CMK (cell line): ENCODE measurements at places on chromosomes 12 and 14.
A peak's percentile ranks its signal among the peaks of the same experiment; 100 is the strongest.

DNA sequence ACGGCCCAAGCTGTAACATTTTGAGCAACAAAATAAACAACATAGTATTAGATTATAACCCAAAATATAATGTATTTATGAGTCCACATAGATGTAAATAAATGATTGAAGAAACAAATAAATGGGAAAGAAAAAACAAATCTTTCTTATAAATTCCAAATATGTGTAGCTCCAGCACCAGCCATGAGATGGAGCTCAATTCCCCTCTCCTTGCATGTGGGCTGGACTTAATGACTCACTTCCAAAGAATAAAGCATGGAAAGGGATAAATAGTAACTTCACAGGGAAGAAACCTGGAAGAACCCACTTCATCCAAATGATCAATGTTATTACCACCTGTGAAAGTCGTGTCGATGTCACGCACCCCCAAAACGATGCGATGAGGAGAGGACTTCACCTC is 158.8 kb downstream of the RPAP3 start:
- no peak for DNase-seq

DNA sequence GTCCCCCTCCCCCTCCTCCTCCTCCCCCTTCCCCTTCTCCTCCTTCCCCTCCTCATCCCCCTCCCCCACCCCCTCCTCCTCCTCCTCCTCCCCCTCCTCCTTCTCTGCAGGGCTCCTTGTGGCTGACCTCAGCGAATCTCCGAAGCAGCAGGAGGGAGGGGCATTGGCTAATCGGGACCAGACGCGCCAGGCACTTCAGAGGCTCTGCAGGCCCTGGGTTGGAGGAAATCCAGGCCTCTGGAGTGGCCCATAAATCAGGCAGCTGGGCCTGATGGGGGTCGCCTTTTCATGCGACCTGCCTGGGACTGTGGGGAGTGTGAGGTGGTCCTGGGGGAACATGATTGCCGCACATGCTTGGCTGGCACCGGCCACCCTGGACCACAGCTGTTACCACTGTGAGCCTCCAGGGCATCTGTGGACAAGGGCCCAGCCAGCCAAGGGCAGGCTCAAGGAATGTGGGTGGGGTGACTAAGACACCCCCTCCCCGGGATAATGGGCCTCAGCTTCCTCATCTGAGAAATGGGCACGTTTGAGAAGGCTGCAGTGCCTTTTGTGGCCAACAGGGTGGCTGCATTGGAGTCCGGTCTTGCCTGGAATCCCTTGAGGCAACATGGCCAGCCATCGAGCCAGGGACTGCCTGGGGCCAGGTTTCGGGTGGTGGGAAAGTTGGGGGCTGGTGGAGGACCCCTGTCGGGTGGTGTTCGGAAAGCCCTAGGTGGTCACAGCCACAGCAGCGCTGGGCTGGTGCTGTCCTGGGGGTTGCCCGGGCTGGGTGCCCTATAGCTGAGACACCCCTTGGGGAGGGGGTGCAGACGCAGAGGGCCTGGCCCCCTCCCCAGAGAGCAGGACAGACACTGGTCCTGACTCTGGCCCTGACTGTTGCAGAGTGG is 12.0 kb downstream of the KIF26A start:
- peak; percentile 61 for DNase-seq

GRCh38 chr12:9751204-9752144 is 9.2 kb downstream of the CD69 start:
- no peak for DNase-seq

- no peak for DNase-seq
Observed at GRCh38 chr12:1705774-1706631, 15.1 kb downstream of the ADIPOR2 start.

- no peak for DNase-seq
Observed at GRCh38 chr14:73267474-73267873, 30.2 kb downstream of the PAPLN start.

DNA sequence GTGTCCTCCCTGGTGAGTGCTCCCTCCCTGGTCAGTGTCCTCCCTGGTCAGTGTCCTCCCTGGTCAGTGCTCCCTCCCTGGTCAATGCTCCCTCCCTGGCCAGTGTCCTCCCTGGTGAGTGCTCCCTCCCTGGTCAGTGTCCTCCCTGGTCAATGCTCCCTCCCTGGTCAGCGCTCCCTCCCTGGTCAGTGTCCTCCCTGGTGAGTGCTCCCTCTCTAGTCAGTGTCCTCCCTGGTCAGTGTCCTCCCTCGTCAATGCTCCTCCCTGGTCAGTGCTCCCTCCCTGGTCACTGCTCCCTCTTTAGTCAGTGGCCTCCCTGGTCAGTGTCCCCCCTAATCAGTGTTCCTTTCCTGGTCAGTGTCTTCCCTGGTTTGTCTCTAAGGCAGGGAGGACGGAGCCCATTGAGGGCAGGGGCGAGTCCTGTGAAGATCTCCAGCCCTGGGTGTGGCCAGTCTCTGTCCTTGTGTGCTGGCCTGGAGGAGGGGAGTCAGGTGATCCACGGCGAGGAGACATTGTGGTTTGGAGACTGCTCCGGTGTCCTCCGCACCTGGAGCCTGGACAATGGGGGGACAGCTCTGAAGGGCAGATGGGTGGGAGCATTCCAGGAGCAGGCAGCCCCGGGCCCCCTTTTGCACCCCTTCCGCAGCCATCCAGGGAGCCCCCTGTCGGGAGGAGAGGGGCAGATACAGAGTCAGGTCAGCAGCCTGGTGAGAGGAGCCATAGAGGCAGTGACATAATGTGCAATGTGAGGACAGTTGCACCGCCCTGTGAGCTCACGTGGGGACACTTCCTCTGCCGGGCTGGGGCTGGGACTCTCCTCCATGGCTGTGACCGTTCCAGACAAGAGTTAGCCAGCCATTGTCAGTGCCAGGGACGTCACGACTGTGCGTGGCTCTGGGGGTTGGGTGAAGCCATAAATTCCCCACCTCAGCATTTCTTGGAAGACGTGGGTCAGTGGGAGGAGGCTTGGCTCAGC is 93.4 kb downstream of the ADGRD1 start:
- DNase-seq = no peak

- DNase-seq = no peak
Observed at GRCh38 chr12:468671-469389, 9.1 kb downstream of the B4GALNT3 start.

- DNase-seq = no peak
Observed at GRCh38 chr14:70999117-70999516, 91.9 kb downstream of the PCNX1 start.

DNA sequence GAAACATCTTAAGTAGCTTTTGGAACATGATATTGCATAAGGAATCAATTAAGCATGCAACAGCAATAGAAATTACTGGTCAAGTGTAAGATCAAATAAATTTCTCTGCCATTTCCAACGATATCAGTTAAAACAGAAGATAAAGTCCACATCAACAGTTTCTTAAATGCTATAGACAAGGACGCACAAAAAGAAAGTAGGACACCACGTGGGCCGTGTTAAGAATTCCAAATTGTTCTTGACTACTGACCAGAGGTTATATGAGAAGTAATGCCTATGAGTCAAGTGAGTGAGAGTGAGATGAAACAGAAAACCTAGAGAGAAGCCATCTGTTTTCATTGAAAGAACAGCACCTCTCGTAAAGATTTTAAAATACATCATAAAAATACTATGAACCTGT is 318.2 kb downstream of the TMEM117 start:
- DNase-seq = no peak

GRCh38 chr14:95157048-95157326 is 342 bp downstream of the DICER1 start:
- DNase-seq = no peak

- DNase-seq = no peak
Observed at GRCh38 chr14:68249661-68250451, 430.3 kb downstream of the RAD51B start.

GRCh38 chr12:78120866-78121560 is 290.3 kb downstream of the NAV3 start:
- DNase-seq = no peak

GRCh38 chr12:76813265-76813664 is 49.4 kb downstream of the ZDHHC17 start:
- DNase-seq = no peak

DNA sequence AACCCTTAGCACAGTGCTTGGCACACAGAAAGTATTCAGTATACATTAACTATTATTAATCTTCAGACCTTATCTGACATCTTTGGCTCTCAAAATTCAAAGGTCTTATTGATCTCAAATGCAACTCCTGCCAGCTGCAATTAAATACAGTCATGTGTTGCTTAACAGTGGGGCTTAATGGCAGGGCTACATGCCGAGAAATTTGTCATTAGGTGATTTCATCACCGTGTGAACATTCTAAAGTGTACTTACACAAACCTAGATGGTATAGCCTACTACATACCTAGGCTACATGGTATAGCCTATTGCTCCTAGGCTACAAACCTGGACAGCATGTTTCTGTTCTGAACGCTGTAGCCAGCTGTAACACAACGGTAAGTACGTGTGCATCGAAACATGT is 156.3 kb upstream of the TMCC3 start:
- DNase-seq = no peak

- DNase-seq = no peak
Observed at GRCh38 chr12:63944586-63945228, 100.2 kb downstream of the SRGAP1 start.

GRCh38 chr14:69693145-69693544 is 73.8 kb upstream of the SRSF5 start:
- DNase-seq = no peak

DNA sequence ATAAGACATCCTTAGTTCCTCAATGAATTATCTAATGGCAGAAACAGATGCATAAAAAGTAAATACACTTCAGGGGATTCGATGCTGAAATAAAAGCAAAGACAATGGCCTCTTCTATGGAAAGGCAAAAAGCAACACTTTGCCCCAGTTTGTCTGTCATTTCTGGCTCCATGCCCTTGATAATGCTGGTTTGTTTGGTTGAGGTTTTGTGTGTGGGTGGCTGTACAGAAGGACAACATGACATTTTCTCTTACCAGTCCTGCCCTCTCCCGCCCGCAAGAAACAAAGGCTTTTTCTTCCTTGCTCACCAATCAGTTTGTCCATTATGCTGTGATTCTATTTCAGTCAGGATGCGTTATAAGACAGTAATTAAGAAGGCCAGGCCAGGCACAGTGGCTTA is 18.1 kb upstream of the WDR89 start:
- DNase-seq = no peak

- no peak for DNase-seq
Observed at GRCh38 chr14:70908935-70909641, 1.8 kb downstream of the PCNX1 start.

DNA sequence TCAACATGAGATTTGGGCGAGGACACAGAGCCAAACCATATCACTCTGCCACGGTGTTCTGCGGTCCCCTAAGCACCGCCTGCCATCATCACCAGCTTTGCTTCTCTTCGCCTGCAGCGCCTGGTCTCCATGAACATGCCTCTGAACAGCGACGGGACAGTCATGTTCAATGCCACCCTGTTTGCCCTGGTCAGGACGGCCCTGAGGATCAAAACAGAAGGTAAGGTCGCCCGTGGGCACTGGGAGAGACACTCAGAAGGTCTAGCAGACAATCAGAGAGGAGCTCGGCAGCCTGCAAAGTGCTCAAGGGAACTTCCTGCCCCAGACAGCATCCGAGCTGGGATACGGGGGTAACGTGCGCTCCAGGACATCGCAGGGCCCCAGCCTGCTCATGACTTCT is 126.0 kb upstream of the FKBP4 start:
- DNase-seq = no peak

GRCh38 chr12:14572401-14572800 is 4.7 kb upstream of the PLBD1 start:
- no peak for DNase-seq

DNA sequence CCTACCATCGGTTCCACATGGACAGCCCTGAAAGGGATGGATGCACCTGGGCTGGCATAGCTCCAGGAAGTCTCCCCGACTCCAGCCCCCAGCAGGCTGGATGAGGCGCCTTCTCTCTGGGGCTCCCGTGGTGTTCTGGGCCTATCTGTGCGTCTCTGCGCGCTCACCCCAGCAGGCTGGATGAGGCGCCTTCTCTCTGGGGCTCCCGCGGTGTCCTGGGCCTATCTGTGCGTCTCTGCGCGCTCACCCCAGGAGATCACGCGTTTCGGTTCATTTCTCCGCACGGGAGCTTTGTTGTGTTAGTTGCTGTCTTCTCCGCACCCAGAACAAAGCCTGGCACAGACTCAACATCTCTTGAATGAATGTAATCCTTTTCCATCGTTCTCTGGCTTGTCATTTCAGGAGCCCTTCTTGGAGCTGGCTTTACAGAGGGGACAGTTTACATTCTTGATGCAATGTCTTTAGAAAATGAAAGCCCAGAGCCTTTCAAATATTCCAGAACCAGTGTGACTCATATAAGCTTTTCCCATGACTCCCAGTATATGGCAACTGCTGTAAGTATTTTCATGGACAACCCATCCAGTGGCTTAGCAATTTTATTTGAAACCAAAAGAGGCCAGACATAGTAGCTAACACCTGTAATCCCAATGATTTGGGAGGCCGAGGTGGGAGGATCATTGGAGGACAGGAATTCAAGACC is 40.3 kb downstream of the CFAP251 start:
- no peak for DNase-seq

DNA sequence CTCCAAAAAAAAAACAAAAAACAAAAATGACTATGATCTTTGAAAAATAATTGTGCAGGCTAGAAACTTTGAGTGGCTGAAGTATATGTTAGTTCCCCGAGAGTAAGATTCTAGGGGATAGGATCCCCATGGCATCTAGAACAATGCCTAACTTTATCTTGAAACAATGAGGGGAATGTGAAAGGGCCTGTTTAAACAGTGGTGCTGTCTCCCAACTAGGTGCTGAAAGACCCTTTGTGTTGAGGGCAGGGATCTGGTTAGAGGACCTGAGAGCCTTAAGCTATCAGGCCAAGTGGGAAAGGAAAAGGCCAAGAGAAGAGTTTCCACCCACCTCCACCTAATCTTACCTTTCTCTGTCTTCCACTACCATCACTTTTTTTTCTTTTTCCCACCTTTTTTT is 6.8 kb upstream of the YLPM1 start:
- no peak for DNase-seq

DNA sequence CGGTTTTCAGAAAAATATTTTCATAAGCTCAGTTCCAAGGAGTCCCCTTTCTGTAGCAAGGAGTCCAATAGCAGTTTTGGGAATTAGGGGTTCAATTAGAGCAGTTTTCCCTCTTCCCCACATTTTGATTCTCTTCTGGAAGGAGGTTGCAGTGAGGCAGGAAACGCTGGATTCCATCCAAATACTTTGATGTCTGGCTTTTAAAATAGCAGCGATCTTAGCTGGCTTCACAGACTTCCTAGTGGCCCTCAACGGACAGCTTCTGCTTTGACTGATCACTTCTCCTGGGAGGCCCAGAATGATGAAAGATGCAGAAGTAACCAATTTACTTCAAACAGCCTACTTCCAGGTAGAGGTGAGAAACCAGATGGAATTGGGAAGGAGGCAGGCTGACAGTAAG is 63.1 kb downstream of the C12orf75 start:
- no peak for DNase-seq

- no peak for DNase-seq
Observed at GRCh38 chr14:64612971-64613666, 63.4 kb downstream of the PPP1R36 start.

- no peak for DNase-seq
Observed at GRCh38 chr12:68350753-68351152, 18.6 kb upstream of the MDM1 start.

DNA sequence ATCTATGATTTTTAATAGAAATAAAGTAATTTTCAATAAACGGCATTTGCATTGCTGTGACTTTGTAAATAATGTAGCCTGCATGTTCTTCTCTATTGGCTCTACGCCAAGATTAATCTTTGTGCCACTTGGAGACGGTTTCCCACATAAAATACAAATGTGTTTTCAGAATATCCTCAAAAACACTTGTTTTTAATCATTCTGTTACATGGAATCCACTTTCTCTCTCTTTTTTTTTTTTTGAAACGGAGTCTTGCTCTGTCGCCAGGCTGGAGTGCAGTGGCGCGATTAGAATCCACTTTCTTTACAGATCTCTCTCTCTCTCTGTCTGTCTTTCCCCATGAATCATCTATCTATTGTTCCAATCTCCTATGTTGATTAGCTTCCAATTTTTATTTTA is 22.8 kb upstream of the SSPN start:
- DNase-seq = no peak
